HFFc6 (cell line): ENCODE measurements at places on chromosomes 5 and 9.

DNA sequence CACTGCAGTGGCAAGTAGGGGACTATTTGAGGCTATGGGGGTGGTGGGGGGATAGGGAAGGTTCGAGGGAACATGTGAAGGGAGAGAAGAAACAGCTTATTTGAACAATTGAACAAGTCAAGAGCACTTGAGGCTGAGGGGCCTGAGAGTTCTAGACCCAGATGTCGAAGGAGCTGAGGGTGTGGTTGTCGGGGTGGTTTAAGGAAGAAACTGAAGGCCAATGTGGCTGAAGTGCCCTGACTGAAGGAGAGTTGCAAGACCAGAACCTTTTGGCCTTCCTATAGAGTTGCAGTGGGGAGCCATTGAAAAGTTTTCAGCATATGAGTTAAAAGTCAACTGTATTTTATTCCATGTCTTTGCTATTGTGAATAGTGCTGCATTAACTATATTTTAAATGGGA, 19.1 kb downstream of the FOCAD start:
- no peak for DNase-seq

DNA sequence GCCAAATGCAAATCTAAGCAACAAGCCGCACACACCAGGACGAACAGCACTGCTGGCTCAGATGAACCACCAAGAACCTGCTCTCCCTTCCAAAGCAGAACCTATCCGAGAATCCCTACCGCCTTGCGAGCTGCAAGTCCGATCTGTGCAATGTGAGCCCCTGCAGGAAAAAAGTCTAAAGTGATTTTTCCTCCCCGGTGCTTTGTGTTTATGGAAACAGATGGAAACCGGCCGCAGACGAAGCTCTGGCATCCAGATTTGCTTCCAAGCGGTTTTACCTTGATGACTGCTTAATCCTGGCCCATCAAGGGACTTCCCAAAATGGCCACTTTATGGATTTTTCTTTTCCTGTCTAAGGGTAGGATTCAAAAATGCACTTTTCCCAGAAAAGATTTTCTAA, 112.5 kb downstream of the VAV2 start:
- no peak for DNase-seq

GRCh38 chr9:120742951-120743416, 28.7 kb upstream of the MEGF9 start:
- DNase-seq: peak; percentile 22

DNA sequence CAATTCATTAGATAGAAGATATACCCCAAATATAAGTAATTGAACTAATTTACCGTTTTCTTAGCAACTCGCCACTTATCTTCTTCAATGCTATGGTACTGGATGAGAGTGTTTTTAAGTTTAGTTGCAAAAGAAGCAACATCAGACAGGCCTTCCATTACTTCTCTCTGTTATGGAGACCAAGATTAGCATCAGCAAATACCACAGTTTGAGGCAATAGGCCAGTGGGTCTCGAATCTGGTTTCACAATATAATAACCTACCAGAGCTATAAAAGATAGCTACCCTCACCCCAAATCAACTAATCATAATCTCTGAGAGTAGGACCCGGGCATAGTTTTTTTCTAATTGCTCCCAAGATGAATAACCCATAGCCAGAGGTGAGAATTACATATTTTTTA, 5.1 kb downstream of the STARD4 start:
- no peak for DNase-seq

DNA sequence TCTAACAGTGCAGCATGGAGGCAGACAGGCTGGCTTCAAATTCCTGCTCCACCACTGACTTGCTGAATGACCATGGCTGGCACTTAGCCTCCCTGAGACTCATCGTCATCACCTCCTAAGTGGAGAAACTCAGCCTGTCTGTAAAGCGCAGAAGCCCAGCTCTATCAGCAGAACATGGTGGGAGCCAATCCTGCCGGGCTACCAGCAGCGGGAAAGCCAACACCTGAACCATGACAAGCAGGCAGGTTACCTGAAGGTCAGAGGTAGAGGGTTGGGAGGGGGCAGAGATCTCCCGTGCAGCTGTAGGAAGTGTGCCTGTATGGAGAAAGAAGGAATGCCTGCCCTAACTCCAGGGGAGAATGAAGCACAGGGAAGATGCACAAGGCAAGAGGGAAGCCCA, 72.6 kb upstream of the LRRTM2 start:
- DNase-seq: no peak

GRCh38 chr5:94544031-94544650, 74.3 kb downstream of the KIAA0825 start:
- peak; percentile 26 for DNase-seq

- no peak for DNase-seq
Observed at GRCh38 chr5:849651-850301, 1.0 kb downstream of the ZDHHC11 start.

DNA sequence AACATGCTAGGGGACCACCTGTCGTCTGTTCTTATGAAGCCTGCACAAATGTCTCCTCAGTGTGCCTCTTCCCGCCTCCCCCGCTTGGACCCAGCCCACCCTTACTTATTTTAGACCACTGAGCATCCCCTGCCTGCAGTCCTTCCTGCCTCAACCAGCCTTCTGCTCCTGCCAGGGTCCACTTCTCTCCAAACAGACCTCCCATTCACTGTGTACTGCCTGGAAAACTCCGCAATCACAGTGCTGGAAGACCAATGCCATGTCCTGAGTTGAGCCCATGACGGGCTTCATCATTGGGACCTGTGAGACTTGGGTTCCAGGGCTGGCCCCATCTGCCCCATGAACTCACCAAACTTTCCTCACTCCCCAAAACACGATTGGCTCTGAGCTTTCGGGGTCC, 309.4 kb downstream of the IRX1 start:
- no peak for DNase-seq

- DNase-seq: no peak
Observed at GRCh38 chr5:68973696-68974095, 120.1 kb upstream of the SLC30A5 start.

DNA sequence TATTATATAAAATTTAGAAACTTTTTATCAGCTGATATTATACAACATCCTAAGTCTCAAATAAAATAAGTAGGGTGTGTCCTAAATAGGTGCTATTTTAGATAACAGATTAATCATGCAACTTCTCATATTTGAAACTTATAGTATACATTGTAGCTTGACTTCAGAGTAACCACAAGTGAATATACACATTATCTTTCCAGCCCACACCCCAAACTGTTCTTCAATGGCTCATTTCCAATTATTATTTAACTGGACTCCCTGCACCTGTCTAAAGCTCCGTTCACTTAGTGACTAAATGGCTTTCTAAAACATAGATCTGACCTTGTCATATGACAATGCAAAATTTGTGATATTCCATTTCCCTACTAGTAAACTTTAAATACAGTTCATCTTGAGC, 490.9 kb upstream of the RGMB start:
- DNase-seq: no peak

DNA sequence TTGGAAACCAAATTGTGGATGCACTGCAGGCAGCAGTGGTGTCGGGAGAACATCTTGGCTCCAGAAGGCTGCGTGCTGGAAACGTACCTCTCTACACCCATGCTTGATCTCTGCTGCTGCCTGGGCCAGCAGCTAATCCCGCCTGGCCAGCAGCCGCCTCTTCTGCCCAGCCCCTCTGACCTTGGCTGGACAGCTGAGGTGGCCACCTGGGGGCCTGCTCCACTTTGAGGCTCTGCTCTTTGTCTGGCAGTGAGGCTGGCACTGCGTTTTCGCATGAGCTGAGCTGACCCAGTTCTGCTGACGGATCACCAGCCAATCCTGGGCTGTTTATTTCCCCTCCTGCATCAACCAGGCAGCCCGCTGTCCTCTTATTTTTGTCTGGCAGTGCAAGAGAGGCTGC, 154.9 kb downstream of the TENT4A start:
- DNase-seq: no peak

GRCh38 chr9:114404531-114404930, 16.7 kb upstream of the AKNA start:
- DNase-seq: no peak

GRCh38 chr5:114363837-114364236, 2.0 kb downstream of the KCNN2 start:
- no peak for DNase-seq
